H1 (cell line): ENCODE measurements at places on chromosomes 5 and 9. TPM values are rescaled to one million over a fixed set of nuclear protein-coding genes. Genes with fewer than 3 reads are reported as not detected.

ZNF354B gene
- 10.8 and 12.4 TPM in 2 replicates for total RNA-seq

SLC6A19 gene
- total RNA-seq = not detected in 2 replicates

PCDHB7 gene
- 0.19 and 0.25 TPM in 2 replicates for total RNA-seq

PLCXD3 gene
- 0.07 and 0.10 TPM in 2 replicates for total RNA-seq

MARVELD2 gene
- total RNA-seq = 31.0 and 31.4 TPM in 2 replicates

BRD9 gene
- total RNA-seq = 46.5 and 49.4 TPM in 2 replicates

ORM2 gene
- 0.90 TPM in 1 of 2 replicates, not detected in the other for total RNA-seq

GRXCR2 gene
- total RNA-seq = not detected in 2 replicates

GPR151 gene
- not detected in 2 replicates for total RNA-seq

AQP3 gene
- total RNA-seq = 2.6 and 3.0 TPM in 2 replicates

DNA sequence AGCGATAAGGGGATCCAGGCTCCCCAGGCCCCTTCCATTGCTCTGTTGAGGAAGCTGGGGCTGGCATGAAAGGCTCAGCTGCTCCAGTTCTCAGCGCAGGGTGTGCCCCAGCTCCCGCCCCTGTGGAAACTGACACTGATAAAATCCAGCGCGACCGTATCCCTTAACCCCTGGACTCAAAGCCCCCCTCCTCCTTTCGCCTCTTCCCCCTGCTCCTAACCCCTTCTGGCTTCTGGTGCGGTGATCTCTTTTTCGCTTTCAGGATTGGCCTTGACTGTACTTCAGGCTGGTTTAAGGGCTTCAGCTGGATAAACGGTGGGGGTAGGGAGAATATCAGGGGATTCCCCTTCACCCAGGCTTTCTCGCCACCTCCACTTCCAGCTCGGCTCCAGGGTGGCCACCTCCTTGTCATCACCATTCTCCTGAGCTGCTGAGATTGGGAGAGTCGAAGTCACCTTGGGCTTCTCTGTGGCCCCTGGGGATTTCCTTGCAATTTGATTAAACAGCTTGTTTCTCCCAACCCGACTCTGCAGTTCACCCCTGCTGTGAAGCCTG is 843 bp downstream of the BSPRY start:
- no peak for DNase-seq

DNA sequence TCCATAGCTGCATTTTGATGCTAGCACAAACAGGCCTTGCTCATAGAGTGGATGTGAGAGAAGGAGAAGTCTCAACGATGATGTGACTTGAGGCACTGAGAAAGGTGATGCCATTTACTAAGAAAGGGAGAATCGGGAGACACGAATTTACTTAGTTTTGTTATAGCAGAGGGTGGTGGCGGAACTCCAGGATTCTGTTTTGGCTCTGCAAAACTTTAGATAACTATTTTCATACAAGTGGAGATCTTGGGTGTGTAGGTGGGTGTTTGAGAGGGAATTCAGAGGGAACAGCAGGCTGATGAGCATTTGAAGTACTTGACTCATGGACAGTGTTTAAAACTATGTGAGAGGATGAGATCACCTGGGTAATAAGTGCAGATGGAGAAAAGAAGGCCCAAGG is 43.2 kb downstream of the CACNA1B start:
- DNase-seq = no peak

- no peak for DNase-seq
These were observed 31.8 kb downstream of the FABP6 start for GRCh38 chr5:160260881-160261815.

- no peak for DNase-seq
These were observed 46.0 kb downstream of the VAV2 start for GRCh38 chr9:133945977-133946753.

GRCh38 chr5:156498226-156498980 is 171.4 kb downstream of the SGCD start:
- no peak for DNase-seq

DNA sequence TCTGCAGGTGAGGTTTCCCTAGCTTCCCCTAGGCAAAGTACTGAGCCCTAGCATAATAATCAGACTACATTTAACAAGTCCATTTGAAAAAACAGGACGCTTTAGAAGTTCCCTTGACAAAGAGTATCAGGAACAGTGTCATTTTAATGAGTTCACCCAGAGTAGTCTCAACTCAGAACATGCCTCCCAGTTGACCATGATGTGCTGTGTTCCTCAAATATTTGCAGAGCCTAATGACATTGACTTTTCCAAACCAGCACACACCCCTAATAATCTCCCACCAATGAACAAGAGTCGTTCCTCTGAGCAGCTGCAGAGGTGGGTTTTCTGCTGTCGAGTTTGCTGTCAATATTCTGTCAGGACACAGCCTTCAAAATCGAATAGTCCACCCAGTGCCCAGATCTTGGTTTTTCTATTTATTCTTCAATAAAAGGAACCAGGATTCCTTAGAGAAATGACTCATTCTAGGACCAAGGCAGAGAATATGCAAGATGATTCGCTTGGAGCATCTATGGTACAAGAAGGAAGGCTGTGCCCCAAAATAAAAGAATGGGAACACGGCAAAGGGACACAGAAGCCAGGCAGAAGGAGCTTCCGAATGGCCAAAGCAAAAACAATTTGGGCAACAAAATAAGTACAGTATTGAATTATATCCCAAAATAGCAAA is 57.6 kb downstream of the OTULIN start:
- no peak for DNase-seq

DNA sequence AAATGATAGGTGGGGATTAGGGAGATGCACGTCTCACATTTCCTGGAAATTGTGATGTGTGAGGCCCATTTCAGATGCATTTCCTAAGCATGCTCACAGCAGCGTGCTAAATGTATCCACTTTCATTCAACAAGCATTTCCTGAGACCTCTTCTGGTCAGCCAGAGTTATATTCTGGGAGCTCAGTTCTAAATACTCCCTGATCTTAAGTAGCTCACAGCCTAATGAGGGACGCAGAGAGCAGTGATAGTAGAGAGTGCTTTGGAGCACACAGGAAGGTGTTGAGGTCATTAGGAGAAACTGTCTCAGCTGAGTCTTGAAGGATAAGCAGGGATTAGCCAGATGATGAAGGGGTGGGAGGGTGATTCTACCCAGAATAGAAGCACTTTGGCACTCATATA is 46.2 kb upstream of the FSD1L start:
- no peak for DNase-seq

DNA sequence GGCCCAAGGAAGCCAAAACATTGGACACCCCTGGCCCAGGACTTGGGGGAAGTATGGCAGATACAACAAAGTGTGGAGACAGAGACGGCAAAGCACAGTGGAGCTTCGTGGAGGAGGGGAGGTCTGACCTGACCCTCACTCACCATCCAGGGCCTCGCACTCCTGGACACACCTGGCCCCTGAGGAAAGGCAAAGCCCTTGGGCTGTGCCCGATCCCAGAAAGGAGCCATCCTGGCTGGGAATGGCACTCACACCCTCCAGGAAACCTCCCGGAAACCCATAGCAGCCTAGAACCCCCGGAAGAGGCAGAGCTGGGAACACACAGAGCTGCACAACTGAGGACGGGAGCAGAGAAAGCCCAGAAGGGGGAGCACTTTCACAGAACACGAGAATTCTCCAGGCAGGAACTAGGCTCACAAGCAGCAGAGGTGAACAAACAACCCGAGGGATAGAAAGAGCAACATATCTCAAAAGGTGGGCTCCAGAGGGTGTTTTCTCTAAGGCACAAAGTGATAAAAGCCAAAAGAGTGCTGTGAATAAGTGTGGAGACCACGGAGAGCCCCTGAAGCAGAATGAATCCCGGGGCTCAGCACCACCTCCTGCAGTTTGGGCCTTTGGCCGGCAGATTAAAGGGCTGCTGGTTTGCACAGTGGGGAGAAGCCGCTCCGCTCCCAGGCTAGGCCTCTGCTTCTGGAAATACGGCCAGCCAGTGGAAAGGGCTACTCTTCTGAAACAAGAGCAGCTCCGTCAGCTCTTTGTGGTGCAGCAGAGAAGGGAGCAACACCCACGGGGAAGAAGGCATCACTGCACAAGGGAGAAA is 108.2 kb downstream of the UBE2R2 start:
- DNase-seq = peak; percentile 29

GRCh38 chr5:179783128-179783527 is 10.7 kb upstream of the LTC4S start:
- no peak for DNase-seq

GRCh38 chr5:74067748-74068541 is 441.9 kb downstream of the ARHGEF28 start:
- DNase-seq = no peak

- DNase-seq = no peak
These were observed 142.6 kb downstream of the KCTD16 start for GRCh38 chr5:144313147-144313726.

GRCh38 chr9:77016121-77016525 is 3.3 kb upstream of the FOXB2 start:
- DNase-seq = peak; percentile 74

DNA sequence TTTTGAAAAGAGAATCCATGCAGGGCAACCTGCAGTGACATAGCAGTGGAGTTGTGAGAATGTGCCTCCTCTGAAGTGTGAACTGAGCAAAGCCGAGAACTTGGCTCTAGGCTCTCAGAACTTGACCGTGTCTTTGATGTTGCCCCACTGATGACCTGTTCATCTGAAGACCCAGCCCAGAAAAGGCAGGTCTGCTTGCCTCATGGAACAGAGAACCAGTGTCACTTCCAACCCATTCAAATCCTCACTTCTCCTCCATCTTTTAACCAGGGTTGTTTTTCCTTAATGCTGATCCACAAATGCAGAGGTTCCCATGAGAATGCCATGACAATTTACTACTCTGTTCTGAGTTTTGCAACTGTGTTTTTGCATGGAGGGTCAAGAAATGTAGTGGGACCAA is 155.4 kb downstream of the MED10 start:
- DNase-seq = no peak

- no peak for DNase-seq
These were observed 10.9 kb downstream of the FBXL7 start for GRCh38 chr5:15510831-15511230.

- DNase-seq = no peak
These were observed 575.8 kb upstream of the ZNF462 start for GRCh38 chr9:106287091-106287631.

- no peak for DNase-seq
These were observed 11.5 kb downstream of the FSD1L start for GRCh38 chr9:105459336-105459735.

- no peak for DNase-seq
These were observed 517.8 kb downstream of the IRX1 start for GRCh38 chr5:4113426-4113825.

GRCh38 chr5:34475249-34475966 is 180.7 kb upstream of the RAI14 start:
- DNase-seq = no peak

DNA sequence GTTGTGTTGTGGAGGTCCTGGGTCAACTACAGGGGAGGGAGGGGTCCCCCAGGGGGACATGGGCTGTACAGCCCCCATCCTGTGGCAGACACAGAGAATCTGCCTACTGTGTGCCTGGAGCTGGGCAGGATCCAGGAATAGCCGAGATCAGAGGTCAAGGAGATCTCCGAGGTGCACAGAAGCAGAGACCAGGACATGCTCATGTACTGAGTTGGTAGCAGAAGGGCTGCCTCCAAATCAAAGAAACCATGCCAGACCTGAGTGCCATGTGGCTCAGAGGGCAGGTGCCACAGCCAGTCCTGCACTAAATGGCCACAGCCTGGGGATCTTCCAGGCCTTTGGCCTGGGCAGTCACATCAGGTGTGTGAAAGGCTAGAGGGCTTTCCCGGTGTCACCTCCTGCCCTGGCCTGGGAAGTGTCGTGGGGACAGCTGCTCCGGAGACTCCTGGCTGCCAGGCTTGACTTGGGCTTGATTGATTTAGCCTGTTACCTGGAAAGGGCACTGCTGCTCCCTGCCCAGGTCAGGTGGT is 27.8 kb downstream of the GSN start:
- DNase-seq = no peak

DNA sequence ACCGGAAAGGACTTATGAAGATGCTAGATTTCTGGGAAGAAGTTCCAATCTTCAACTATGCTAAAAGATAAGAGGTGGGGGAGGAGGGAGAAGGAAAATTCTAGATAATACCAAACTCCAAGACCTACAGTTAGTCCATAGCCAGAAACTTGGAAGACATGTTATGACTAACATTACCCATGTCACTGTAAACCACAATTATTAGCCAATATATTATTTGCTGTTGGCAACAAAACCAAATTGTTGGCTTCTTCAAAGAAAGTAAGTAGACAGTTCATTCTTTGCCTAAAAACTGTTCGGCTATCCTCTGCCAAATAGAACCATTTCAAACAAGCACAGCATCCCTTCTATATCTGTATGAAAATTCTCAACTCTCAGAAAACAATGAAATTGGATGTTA is 25.1 kb downstream of the PRLR start:
- no peak for DNase-seq

GRCh38 chr9:114378883-114379282 is 8.9 kb downstream of the AKNA start:
- no peak for DNase-seq

DNA sequence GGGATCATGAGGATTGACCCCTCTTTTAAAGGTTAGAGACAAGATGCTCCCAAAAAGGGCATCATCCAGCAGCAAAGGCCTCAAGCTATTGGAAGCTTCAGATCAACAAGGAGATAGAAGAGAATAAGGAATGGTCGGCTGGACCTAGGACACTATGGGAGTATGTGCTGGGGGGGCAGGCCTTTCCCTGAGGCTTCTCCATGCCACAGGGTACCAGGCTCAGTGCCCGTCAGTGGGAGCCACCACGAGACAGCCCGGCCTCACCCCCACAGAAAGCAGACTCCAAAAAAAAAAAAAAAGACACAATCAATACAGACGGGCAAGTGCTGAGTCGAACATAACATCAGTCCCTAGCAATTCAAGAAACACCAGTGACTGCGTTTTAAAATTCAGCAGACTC is 117.4 kb downstream of the KLHL3 start:
- no peak for DNase-seq

DNA sequence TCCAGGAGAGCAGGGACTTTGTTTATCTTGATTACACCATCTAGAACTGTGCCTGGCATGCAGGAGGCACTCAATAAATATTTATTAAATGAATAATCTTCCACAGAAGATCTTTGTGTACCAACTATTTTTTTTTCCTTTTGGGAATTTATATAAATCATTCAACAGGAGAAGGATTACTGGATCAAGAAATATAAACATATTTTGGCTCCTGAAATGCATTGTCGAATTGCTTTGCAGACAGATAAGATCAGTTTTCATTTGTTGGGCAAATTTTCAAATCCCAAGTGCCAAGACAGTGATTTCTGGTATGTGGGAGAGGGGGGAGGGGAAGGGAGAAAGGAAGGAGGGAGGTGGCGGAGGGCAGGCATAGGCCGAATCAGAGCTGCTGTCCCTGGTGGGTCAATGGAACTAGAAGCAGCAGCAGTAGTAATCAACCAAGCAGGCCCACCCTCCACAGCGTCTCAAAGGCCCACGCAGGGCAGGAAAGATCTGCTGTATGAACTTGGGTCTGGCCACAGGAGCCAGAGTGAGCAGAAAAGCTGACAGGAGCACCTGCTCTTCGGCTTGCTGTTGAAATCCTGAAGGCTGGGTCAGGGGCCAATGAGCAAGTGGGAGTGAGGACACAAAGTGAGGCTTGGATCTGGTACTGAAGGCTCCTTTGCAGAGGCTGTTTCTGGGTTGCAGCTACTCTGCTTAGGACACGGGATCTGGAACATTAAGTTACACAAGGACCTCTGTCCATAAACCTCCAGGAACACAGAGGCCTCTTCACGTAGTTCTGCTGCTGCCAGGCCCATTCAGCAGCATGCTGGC is 15.8 kb upstream of the TRAF1 start:
- no peak for DNase-seq

- no peak for DNase-seq
These were observed 81.6 kb downstream of the PPP2R2B start for GRCh38 chr5:146796911-146797310.
